ENCODE measurements at places on chromosomes 3 and 15.

DNA sequence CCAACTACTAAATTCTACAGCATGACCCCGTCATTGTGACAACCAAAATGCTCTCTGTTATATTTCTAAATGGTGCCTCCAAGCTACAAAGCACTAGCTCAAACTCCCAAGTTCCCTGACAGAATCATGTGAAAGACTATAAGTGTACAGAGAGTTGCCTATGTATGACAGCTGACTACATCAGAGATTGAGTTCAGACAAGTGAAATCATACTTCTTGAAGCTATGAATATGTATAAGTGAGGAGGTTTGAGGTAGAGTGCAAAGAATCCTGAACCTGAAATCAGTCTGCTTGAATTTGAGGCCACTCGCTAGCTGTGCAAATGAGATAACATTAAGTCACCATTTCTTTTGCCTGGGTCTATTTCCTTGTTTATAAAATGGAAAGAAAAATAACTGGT lies 63.9 kb upstream of the TP63 start:
- no peaks in the 10 kb centered on the region for H3K4me1 ChIP-seq
- H3K4me3 ChIP-seq = no peak overlapping the region
- peaks cover 1% of the 10 kb centered on the region for H3K27me3 ChIP-seq
- DNase-seq = no peak
- H3K36me3 ChIP-seq = no peaks in the 10 kb centered on the region

DNA sequence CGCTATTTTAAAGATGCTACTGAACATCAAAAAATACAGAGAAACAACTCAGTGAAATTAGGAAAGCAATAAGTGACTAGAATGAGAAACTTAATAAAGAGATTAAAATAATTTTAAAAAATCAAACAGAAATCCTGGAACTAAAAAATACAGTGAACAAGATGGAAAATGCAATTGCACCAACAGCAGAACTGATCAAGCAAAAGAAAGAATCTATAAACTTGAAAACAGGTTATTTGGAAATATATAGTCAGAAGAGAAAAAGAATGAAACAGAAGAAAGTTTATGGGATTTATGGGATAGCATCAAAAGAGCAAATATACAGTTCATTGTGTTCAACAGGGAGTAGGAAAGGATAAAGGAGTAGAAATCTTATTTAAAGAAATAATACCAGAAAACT lies 53.3 kb downstream of the MEX3B start:
- no peak overlapping the region for H3K27ac ChIP-seq
- peaks cover 14% of the 10 kb centered on the region for H3K4me1 ChIP-seq
- no peak overlapping the region for H3K4me3 ChIP-seq
- peaks cover 8% of the 10 kb centered on the region for H3K36me3 ChIP-seq
- peaks cover 3% of the 10 kb centered on the region for H3K27me3 ChIP-seq

DNA sequence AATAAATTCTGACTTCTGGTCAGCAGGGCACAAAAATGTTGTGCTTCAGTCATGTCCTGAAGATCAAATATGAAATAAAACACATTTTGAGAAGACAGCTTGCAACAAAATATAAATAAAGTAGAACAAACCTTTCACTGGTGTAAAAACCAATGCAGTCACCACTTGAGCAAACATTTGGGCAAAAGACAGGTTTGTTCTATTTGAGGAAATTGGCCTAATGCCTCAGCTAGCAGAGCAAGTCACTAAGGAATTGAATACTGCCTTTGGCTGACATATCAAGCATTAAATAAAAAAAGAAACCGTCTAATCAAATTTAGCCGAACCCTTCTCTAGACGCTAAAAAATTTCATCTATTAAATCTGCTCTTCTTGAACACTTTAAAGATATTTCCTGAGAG lies 475.4 kb upstream of the CNTN3 start:
- no peaks in the 10 kb centered on the region for H3K4me1 ChIP-seq
- H3K4me3 ChIP-seq = no peak overlapping the region
- H3K27me3 ChIP-seq = no peaks in the 10 kb centered on the region
- H3K27ac ChIP-seq = no peak overlapping the region
- no peak for DNase-seq

DNA sequence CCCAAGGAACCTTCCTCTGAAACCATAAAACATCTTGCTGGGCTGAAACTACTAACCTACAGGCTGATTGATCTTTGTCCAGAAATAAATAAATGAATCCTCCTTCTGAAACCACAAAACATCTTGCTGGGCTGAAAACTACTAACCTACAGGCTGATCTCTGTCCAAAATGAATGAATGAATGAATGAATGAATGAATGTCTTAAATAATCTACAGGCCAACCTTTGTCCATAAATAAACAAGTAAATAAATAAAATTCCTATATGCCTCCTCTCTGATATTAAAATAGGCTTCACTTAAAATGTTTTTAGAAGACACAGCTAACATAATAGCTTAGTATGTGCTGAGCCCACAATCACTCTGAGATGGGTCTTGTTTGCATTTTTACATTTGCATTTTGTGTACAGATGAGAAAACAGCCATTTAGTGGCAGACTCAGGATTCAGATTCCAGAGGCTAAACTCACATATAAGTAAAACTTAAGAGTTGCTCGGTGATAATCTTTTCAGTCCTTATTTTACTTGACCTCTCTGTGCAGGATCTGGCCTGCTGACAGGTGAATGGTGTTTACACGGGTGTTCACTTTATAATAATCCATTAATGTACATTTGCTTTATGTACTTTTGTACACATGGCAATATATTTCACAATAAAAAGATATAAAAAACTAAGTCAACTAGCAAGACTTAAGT lies 10.4 kb downstream of the TJP1 start:
- no peak for DNase-seq
- peak overlapping the region; percentile 28 for H3K4me3 ChIP-seq
- peak overlapping the region; percentile 19 for H3K27ac ChIP-seq
- H3K27me3 ChIP-seq = peaks cover 3% of the 10 kb centered on the region

GRCh38 chr15:81221449-81221848 lies 24.8 kb downstream of the IL16 start:
- H3K4me3 ChIP-seq = no peak overlapping the region
- no peaks in the 10 kb centered on the region for H3K27me3 ChIP-seq
- DNase-seq = no peak
- peaks cover 5% of the 10 kb centered on the region for H3K4me1 ChIP-seq
- H3K27ac ChIP-seq = no peak overlapping the region
- H3K36me3 ChIP-seq = no peaks in the 10 kb centered on the region

DNA sequence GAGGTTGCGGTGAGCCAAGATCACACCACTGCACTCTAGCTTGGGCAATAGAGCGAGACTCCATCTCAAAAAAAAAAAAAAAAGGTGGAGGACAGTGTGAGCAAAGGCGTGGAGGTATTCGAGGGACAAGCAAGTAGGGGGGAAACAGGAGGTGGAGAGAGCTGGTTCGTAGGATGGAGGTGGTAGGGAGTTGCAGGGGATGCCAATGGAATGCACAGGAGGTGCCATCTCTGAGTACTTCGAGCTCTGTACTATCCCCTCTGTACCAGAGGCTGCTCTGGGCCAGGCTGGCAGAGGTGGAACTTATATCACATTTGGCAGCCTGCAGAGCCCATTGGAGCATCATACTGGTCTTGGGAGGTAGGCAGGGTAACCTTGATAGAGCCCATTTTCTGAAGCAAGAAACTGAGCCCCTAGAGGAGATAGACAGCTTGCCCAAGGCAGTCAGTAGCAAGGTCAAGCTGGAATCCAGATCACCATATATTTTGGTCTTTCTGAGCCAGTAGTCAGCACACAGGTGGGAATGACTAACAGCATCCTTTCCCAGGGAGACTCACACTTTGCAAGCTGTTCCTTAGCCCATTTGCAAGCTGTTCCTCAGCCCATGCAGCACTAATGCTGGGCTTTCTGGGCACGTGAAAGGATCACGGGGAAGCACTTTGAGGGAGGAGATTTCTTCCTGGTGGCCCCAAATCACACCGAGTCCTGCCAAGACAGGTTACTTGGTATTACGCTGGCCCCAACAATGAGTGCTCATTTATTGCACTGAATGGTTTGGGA lies 9.2 kb upstream of the CCDC33 start:
- H3K4me3 ChIP-seq = no peak overlapping the region
- H3K27ac ChIP-seq = no peak overlapping the region
- H3K27me3 ChIP-seq = peaks cover 18% of the 10 kb centered on the region
- H3K36me3 ChIP-seq = peaks cover 3% of the 10 kb centered on the region
- DNase-seq = no peak

DNA sequence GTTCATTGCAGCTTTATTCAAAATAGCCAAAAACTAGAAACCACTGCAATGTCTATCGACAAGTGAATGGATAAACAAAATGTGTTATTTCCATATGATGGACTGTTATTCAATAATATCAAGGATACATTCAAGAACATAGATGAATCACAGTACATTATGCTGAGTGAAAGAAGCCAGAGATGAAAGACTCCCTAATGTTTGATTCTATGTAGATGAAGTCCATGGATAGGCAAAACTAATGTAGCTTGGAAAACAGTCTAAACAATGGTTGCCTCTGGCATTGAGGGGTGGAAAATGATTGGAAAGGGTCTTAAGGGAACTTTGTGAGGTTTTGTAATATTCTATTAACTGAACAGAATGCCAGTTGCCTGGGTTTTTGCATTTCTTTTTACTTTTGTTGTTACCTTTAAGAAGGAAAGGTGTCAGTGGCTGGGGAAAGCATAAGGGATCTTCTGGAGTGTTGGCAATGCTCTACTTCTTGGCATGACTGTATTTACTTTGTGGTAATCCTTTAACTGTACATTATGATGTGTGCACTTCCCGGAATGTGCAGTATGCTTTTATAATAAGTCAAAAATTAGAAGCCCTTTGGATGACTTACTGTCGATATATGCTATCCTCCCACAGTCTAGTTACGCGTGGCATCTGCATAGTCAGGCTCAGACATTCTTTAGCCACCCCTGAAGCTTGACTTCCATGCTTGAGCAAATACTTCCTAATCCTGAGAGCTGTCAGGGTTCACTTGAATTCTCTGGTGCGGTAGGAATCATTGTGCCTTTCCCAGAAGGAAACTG lies 20.5 kb upstream of the ATP10A start:
- no peaks in the 10 kb centered on the region for H3K4me1 ChIP-seq
- DNase-seq = no peak
- no peaks in the 10 kb centered on the region for H3K36me3 ChIP-seq
- no peak overlapping the region for H3K4me3 ChIP-seq
- no peaks in the 10 kb centered on the region for H3K27me3 ChIP-seq

DNA sequence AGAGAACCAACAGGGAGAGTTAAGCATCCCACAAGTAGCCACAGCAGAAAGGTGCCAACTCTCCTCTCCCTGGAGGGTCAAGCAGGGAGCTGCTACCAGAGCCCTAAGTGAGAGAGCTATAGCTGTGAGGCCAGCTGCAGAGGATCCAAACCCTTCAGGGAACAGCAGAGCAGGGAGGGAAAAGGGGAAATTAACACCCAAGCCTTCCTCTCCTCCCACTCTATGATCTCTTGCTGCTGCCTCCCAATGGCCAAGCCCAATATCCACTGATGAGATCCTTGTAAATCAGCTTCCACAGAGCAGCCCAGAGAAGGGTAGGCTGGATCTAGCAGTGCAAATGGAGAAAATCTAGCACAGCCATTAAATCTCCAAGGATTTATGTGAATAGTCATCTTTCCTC lies 68.2 kb upstream of the THBS1 start:
- no peak for DNase-seq
- no peak overlapping the region for H3K4me3 ChIP-seq
- H3K4me1 ChIP-seq = peaks cover 7% of the 10 kb centered on the region
- no peak overlapping the region for H3K27ac ChIP-seq
- H3K36me3 ChIP-seq = no peaks in the 10 kb centered on the region

DNA sequence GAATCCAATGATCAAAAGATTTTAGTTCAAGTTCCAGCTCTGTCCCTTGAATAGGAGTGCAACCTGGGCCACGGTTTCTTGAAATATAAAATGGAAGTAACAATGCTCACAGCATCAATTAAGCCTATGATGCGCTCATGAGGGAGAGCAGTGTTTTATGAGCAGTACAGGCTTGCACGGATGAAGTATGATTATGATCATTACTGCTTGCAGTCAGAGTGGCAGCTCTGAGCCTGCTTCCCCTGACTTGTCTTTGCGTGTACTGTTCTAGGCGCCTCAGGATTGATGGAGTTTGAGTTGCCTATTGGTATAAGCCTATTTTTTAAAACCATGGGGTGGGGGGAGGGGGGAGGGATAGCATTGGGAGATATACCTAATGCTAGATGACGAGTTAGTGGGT lies 37.0 kb downstream of the ITGB5 start:
- no peak overlapping the region for H3K4me3 ChIP-seq
- H3K36me3 ChIP-seq = peaks cover 9% of the 10 kb centered on the region
- peaks cover 22% of the 10 kb centered on the region for H3K4me1 ChIP-seq
- no peak for DNase-seq

DNA sequence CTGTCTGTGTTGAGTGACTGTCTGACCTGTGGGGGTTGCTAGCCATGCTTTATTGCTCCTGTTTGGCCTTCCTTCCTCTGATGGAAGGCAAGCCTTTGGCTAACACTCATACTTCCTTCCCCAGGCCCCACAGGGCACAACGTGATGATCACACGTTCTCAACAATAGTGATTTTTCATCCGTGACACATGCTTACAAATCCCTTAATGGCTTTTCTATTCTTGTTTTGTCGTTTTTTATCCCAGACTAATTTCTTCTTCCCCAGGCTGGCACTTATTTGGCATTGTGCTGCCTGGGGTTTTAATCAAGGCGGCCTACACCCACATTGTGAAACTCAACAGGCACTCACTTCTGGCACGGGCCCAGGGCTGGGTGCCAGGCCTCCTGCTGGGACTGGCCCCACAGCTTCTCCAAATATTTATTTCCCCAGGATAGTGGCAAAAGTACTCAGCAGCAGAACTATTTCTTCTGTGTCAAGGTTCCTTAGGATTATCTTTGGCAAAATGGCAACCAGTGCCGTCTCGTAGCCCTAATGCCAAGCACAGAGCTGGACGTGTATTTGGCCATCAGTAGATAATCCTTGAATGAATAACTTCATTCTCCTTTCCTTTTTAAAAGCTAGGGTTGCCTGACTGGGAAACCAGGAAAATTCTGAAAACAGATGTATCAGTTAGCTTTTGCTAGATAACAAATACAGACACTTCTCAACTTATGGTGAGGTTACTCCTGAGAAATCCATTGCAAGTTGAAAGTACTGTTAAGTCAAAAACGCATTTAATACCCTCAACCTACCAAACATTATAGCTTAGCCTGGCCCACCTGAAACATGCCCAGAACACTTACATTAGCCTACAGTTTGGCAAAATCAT lies 30.6 kb downstream of the CMTM7 start:
- no peak overlapping the region for H3K4me3 ChIP-seq
- H3K36me3 ChIP-seq = no peaks in the 10 kb centered on the region
- no peak for DNase-seq

Data from endothelial cell (in vitro differentiated cells).